ENCODE measurements at places on chromosomes 2 and 18.

- no peak overlapping the region for H3K4me3 ChIP-seq
- H3K27ac ChIP-seq = no peak overlapping the region
- H3K27me3 ChIP-seq = no peaks in the 10 kb centered on the region
- H3K4me1 ChIP-seq = no peaks in the 10 kb centered on the region
- H3K36me3 ChIP-seq = no peaks in the 10 kb centered on the region
Observed at GRCh38 chr2:232027530-232027929, 66.0 kb downstream of the DIS3L2 start.

- no peaks in the 10 kb centered on the region for H3K27me3 ChIP-seq
- DNase-seq = no peak
- H3K27ac ChIP-seq = no peak overlapping the region
- no peaks in the 10 kb centered on the region for H3K36me3 ChIP-seq
- H3K4me1 ChIP-seq = no peaks in the 10 kb centered on the region
Observed at GRCh38 chr2:69770747-69771146, 28.8 kb downstream of the ANXA4 start.

DNA sequence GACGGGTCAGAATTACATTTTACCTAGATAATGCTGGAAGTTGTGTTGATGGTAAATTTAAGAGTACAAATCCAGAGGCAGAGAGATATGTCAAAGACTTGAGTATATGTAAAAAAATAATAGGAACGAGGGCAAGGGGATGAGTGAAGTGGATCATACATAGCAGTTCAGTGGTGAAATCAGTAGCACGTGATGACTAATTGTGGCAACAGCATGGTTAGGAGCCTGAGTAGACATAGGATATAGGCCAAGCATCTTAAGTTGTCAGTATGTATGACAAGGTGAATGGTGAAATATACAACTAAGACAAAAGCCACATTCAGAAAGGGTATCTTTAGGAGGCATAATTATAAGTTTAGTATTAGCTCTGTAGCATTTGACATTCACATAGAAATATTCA lies 826.5 kb upstream of the PIK3C3 start:
- no peak overlapping the region for H3K4me3 ChIP-seq
- no peak overlapping the region for H3K27ac ChIP-seq
- H3K36me3 ChIP-seq = no peaks in the 10 kb centered on the region
- no peaks in the 10 kb centered on the region for H3K4me1 ChIP-seq
- H3K27me3 ChIP-seq = no peaks in the 10 kb centered on the region

- no peak overlapping the region for H3K4me3 ChIP-seq
- no peaks in the 10 kb centered on the region for H3K4me1 ChIP-seq
- H3K36me3 ChIP-seq = no peaks in the 10 kb centered on the region
- no peak for DNase-seq
Observed at GRCh38 chr2:233025706-233026105, 6.8 kb upstream of the NEU2 start.

DNA sequence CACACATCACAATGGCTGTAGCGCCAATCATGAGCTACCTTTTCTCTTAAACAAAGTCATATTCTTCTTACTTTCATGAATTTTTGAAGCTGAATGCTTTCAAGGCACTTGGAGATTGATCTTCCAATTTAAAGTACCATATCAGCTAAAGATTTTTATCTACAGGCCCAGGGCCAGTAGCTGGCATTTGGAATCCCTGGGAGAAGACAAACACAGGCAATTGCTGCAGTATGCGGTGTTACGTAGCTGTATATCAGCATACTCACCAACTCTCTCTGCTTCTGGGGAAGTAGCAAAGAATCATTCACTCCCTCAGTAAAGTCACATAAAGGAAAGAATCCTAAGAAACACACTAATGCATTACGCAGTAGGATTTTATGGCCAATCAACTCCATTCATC lies 202.3 kb downstream of the DLGAP1 start:
- no peak overlapping the region for H3K27ac ChIP-seq
- no peaks in the 10 kb centered on the region for H3K36me3 ChIP-seq
- no peaks in the 10 kb centered on the region for H3K27me3 ChIP-seq
- no peak overlapping the region for H3K4me3 ChIP-seq

GRCh38 chr2:110991911-110992310 lies 128.8 kb upstream of the BCL2L11 start:
- H3K4me3 ChIP-seq = no peak overlapping the region
- DNase-seq = no peak
- H3K27me3 ChIP-seq = no peaks in the 10 kb centered on the region
- no peaks in the 10 kb centered on the region for H3K36me3 ChIP-seq
- H3K4me1 ChIP-seq = no peaks in the 10 kb centered on the region

DNA sequence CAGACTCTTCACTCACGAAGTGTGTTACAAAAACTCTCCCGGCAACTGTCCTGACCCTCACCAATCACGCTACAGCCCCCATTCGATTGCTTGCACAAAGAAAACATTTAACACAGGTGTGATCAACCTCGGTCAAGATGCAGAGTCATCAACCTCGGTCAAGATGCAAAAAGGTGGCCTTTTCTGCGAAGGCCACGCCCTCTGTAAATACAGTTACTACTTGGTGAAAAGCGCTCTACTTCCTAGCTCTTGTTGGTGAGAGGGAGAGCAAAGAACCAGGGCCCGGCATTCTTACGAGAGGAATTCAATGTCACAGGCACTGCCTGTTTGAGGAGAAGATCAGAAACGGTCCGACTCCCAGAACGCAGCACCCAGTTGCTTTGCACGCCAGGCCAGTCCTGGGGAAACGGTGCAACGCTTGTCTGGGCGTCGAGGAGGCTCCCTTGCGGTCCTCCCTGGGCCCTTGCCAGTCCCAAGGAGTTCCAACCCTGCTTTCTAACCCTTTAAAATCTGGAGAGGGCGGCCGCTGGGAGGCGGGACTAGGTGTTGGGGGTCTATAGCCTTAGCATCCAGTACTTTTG lies 1.9 kb downstream of the PIEZO2 start:
- peak overlapping the region; percentile 57 for H3K4me3 ChIP-seq
- peaks cover 74% of the 10 kb centered on the region for H3K27me3 ChIP-seq
- H3K36me3 ChIP-seq = no peaks in the 10 kb centered on the region
- no peak overlapping the region for H3K27ac ChIP-seq
- H3K4me1 ChIP-seq = peaks cover 14% of the 10 kb centered on the region
- DNase-seq = no peak

GRCh38 chr18:63402246-63403162 lies 19.8 kb downstream of the VPS4B start:
- no peak overlapping the region for H3K27ac ChIP-seq
- no peak overlapping the region for H3K4me3 ChIP-seq
- H3K4me1 ChIP-seq = no peaks in the 10 kb centered on the region

All from neural progenitor cell (in vitro differentiated cells).